HCT116 (cell line): ENCODE measurements at places on chromosomes 6 and 20.

DNA sequence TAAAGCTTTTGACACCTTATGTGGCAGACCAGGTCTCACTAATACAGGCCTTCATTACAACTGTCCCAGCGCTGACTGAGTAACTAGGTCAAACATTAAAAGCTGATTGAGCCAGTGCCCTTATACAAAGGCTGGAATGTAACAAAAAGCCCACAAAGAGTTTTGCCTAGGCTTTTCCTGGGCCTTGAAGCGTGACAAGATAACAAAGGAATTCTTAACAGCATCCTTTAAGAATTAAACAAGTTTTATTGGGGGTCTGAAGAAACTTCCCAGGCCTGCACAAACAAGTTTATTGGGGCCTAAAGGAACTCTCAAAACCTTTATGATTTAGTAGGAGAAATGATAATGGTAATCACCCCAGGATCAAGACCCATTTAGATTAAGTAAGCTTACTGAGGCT is 267.6 kb upstream of the FAM83B start:
- no peak for DNase-seq

GRCh38 chr20:8356806-8357205 is 224.7 kb downstream of the PLCB1 start:
- DNase-seq = no peak

DNA sequence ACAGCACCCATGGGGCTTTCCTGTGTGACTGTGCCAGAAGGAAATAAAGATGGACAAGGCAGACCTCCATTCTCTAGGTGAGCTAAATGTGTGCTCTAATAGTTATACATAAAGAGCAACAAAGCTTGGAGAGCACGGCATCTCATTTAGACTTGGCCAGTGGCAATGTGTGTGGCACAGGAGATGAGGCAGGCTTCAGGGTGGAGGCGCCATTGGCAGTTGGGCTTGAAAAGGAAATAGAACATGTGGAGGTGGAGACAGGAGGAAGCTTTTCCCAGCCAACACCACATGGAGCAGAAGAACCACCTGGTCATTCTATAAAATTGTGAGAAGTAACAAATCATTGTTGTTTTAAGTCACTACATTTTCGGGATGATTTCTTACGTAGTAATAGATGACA is 3.6 kb upstream of the RALY start:
- DNase-seq = no peak

DNA sequence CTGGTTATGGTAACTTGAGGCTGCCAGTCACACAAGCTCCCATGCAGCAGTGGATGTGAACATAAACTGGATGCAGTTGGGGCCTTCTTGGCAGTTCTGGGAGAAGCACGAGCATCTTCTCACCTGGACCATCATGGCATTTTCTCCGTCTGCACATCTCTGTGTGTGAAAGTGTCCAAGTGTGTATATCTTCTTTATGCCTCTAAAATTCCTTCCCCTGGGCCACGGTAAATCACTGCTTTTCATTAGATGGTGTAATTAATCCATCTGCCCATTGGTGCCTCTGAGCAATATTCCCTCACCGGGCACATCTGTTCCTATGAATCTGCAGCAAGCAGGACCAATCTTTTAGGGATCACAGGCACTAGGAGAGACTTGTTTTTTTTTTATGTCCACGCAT is 138.0 kb downstream of the MAP3K7 start:
- no peak for DNase-seq

GRCh38 chr6:57135885-57136284 is 36.2 kb upstream of the BAG2 start:
- no peak for DNase-seq

GRCh38 chr6:13914351-13914750 is 10.4 kb upstream of the RNF182 start:
- DNase-seq = no peak

DNA sequence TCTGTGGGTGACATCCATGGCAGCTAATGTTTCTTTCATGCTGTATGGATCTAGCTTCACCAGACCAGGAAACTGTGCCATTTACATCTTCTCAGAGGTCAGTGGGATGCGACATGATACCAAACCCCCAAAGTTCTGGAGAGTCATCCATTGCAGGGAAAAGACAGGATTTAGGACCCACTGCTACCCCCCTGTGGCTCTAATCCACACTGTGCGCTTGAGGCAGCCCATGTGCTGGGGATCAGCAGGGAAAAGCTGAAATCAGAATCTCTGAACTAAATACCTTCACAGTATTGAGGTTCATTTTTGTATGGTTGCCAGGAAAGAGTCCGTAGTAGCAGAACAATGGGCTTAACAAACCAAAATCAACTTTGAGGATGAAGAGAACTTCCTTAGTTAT is 164.4 kb downstream of the TMEM242 start:
- no peak for DNase-seq

DNA sequence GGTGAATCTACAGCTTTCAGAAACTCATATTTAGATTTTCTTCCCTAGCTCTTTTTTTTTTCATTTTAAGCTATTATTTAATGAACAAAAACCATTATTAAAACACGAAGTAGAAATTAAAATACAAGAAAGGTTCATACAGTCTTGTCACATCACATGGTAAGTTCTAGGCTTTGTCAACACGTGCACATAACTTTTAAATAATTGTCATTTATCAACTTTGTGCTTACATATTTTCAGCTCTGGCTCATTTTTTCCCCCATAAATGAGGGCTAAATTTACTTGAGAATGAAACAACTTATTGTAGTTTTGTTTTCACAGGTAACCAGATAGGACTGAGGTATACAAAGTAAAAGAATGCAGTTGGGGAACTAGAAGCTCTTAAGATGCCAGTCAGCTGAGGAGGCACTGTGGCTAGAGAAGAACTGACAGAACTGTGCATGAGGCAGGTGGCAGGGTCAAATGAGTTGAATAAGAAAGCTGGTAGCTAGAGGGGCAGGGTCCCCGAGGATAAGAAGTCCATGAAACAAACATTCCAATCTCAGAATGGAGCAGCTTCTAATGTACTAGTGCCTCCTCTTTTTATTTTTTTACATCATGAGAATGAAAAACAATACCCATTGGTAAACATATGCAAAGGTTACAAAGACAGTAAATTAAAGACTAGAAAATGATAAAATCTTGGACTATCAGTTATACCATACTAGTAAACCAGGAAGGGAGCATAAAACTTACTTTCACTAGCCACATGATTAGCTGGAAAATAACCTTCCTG is 141.5 kb downstream of the MYB start:
- DNase-seq = no peak

- DNase-seq = no peak
Observed at GRCh38 chr20:31538326-31538725, 24.1 kb downstream of the HM13 start.

DNA sequence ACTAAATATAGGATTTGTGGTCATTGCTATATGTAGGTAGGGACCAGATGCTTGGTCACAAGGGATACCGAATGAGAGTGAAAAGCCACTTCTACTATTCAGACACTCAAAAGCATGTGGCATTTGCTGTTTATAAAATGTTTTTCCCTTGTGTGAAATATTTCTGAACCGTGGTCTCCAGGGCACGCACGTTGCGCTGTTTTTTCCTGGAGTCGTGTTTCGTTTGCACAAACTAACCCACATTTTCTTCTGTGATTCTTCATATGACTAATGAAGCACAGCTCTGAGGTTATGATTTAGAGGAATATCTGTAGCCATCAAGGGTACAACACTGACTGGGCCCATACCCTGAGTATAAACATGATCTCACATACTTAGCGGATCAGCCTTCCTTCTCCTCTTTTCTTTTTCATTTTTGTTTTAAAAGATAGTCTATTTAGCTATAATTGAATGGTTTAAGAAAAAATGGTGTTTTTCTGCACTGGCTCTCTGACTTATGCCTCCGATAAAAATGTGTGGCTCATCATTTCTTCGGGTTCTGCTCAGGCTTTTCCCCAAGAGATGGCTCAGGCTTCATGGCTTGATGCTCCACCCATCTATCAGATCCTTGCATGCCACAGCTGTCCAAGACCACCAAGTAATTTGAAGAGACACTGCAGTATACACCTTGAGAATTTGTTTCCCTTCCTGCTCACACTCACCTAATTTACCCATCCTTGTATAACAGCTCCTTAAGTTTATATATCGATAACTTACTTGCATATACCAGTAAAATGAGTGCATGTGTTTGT is 59.9 kb upstream of the HBS1L start:
- DNase-seq = no peak

- DNase-seq = no peak
Observed at GRCh38 chr20:8858181-8858787, 210.6 kb upstream of the PLCB4 start.

GRCh38 chr6:169428532-169428931 is 174.9 kb upstream of the THBS2 start:
- no peak for DNase-seq

GRCh38 chr6:150334790-150335783 is 33.7 kb upstream of the IYD start:
- DNase-seq = peak; percentile 80

DNA sequence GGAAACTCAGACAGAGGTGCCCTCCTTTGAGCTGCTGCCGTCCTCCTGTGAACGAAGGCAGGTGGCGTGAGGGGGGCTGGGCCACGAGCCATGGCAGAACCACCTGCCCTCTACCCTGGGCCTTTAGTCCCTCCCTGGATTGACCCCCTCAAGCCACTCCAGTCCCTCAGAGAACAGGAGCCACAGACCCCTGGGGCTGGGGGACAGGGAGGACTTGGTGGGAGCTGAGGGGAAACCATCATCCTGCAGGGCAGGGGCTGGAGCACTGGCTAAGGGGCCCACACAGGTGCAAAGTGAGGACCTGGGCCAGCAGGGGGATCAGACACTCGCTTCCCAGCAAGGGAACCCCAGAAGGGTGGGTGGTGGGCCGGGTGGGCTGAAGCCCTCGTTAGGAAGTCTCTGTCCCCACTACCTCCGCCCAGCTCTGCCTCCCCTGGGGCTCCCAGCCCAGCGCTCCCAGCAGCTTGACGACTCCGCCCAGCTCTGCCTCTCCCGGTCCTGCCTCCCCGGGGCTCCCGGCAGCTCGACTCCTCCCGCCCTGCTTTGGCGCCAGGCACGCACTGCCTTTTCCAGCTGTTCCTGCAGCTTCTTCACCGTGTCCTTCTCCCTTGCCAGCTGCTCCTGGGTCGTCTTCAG is 44.4 kb downstream of the DSTN start:
- no peak for DNase-seq

- DNase-seq = no peak
Observed at GRCh38 chr6:39669207-39669972, 55.8 kb downstream of the KIF6 start.

GRCh38 chr6:111183702-111184517 is 96.6 kb downstream of the SLC16A10 start:
- DNase-seq = no peak

DNA sequence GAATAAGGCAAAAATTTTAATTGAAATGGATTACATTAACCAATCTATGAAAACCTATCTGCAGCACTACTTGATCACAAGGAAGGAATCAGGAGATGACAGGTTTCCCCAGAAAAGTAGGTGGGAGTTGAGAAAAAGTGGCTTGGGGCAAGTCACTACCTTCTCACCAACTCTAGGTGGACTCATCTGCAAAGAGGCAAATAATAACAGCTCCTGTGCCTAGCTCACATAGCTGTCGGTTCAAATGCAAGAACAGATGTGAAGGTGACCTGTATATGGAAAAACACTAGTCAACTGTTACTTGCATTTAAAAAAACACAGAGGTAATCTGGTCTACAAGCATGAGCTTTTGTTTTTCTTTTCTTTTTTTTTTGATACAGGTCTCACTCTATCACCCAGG is 67.2 kb downstream of the POPDC3 start:
- no peak for DNase-seq

- no peak for DNase-seq
Observed at GRCh38 chr6:80437221-80437620, 330.8 kb downstream of the BCKDHB start.

DNA sequence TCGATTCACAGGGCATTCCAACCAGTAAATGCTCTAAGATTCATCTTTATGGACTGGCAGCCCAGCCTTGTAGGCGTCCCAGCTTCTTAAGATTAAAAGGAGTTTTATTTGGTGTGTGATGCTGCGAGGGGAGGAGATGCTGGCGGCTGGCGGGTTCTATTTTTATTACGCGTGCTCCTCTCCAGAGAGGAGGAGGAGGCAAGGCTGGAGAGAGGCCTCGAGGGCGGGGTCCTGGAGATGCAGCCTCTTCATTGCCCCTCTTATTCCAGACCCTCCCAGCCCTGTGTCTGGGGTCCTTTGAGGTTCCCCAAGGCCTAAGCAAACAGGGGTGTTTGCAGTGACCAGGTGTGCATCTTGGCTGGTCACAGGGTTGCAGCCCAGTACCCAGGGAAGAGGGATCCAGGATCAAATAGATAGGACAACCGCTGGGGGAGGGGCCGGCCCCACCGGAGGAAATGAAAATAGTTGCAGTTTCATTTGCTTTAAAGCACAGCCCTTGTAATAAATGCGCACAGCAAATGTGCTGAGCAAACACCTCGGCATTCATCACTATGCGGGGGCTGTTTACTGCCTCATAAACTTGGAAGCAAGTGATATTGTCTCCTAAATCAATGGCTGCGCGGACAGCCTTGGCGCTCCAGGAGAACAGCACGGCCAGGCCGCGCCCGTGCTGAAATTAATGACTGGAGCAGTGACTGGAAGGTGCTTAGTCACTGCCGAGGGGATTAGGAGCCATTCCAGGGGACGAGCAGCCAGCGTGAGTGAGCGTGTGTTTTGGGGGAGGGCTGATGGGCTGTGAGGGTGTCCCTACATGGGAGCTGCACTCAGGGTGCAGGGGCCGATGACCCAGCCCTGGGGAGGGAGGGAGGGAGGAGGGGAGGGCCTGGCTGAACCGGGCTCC is 83.0 kb downstream of the TMEM242 start:
- no peak for DNase-seq

- no peak for DNase-seq
Observed at GRCh38 chr6:151975795-151976194, 168.3 kb downstream of the ESR1 start.

- DNase-seq = no peak
Observed at GRCh38 chr6:21808045-21808470, 214.5 kb downstream of the SOX4 start.

GRCh38 chr20:16462711-16463110 is 110.5 kb downstream of the KIF16B start:
- no peak for DNase-seq

- no peak for DNase-seq
Observed at GRCh38 chr6:62035952-62036351, 250.1 kb downstream of the KHDRBS2 start.

GRCh38 chr6:14573703-14574290 is 456.2 kb downstream of the CD83 start:
- DNase-seq = no peak

GRCh38 chr20:61757-62156 is 25.7 kb upstream of the DEFB125 start:
- no peak for DNase-seq

- DNase-seq = no peak
Observed at GRCh38 chr6:163333701-163334663, 80.5 kb upstream of the QKI start.

DNA sequence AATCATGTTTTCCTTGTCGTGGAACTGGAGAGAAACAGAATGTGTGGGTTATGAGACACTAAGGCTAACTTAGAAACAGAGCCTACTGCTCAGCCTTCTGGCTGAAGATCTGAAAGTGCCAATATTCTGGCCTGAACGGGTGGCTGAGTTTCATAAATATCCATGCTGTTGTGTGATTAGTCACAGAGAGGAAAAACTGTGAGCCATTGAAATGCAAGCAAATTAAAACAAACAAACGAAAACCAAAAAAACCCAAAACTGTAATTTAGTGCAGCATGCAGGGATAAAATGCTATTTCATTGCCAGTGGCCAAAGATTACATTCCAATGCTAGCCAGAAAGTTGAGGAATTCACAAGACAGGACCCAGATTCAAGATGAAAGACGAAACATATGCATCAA is 315.1 kb downstream of the UBE3D start:
- DNase-seq = no peak
